ENCODE measurements at places on chromosomes 7 and 10. TPM values are rescaled to one million over a fixed set of nuclear protein-coding genes. Genes with fewer than 3 reads are reported as not detected.

The SFTPD gene
- 0.40 TPM for total RNA-seq

The C7orf33 gene
- not detected for total RNA-seq

DNA sequence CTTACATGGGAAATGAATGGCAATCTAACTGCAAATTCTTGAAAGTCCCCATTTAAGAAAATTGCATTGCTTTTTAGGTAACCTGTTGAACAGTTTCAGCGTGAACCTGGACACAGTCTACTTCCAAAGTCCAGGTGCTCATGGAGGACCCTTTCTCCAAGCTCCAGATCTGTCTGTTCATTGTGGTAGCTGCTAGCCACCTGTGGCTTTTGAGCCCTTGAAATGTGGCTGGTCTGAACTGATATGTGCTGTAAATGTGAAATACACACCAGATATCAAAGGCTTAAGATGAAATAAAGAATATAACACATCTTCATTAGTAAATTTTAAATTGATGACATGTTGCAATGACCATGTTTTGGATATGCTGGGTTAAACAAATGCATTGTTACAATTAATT is 4.2 kb downstream of the CACNB2 start:
- no peaks in the 10 kb centered on the region for H3K36me3 ChIP-seq
- peaks cover 33% of the 10 kb centered on the region for H3K27me3 ChIP-seq
- no peak overlapping the region for H3K27ac ChIP-seq

- no peak overlapping the region for H3K27ac ChIP-seq
- no peaks in the 10 kb centered on the region for H3K27me3 ChIP-seq
- no peaks in the 10 kb centered on the region for H3K4me1 ChIP-seq
Measured at GRCh38 chr10:50438049-50438936, 185.5 kb downstream of the SGMS1 start.

DNA sequence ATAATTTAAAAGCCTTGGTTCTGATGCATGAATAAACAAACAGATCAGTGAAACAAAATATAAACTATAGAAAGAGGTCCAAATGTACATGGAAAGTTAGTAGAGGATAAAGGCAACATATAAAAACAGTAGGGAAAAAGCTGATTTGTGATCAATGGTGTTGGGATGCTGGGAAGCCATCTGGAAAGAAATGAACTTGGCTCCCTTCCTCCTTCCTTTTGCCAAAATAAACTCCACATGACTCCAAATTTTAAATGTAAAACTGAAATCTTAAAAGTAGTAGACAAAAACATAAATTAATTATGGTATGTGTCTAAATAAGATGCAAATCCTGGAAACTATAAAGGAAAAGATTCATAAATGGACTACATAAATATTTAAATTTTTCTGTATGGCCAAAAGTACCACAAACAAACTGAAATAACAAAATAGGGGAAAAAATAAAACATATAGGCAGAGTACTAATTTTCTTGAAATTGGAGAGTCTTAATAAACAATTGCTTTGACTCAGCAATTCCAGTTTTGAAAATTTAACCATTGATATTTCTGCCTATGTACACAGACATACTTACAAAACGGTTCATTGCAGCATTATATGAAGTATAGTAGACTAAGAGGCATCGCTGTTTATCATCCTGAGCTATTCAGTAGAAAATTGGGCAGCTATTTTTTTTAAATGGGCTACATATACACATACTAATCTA is 77.0 kb upstream of the TRIM24 start:
- no peaks in the 10 kb centered on the region for H3K27me3 ChIP-seq
- DNase-seq = no peak
- H3K27ac ChIP-seq = no peak overlapping the region
- no peak overlapping the region for H3K4me3 ChIP-seq
